ENCODE measurements at places on chromosomes 11 and 22.

DNA sequence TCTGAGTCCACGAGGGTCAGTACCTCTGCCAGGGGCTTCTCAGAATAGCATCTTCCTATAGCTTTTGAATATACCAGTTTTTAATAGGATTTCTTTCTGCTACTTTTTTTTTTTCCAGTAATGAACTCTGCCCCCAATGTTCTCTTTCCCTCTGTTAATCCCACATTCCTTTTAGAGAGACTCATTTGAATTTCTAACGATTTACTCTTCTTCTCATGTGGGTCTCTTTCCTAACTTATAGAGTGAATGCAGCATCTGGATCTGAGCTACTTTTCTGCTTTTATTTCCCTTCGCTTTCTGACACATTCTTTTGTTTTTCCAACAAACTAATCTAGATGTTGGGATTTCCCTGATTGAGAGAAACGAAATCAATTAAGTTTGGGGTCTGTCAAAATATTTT, 71.4 kb downstream of the INSC start:
- no peak for DNase-seq

- peak; percentile 13 for DNase-seq
Measured at GRCh38 chr11:19938169-19938856, 222.0 kb downstream of the DBX1 start.

- no peak for DNase-seq
Measured at GRCh38 chr11:117588166-117588810, 208.7 kb downstream of the DSCAML1 start.

- DNase-seq = no peak
Measured at GRCh38 chr11:121293288-121293594, 670 bp downstream of the SC5D start.
